NCI-H526 treated with DMSO at 0.1 percent for 48 hours (cell line): ENCODE measurements at places on chromosomes 1 and 21.

DNA sequence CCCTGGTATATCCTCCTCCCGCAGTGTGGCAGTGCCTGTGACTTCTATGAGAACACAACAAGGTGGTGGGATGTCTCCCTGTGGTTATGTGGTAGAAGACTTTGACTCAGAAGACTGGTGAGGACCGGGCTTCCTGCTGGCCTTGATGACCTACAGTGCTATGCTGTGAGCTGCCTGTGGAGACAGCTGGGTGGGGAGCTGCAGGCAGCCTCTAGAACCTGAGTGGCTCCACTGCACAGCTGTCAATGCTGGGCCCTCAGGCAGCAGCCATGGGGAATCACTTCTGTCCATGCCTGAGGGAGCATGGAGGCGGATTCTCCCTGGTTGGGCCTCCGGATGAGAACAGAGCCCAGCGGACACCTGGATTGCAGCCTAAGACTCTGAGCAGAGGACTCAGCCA is 14.9 kb downstream of the SLC1A7 start:
- no peak for DNase-seq

DNA sequence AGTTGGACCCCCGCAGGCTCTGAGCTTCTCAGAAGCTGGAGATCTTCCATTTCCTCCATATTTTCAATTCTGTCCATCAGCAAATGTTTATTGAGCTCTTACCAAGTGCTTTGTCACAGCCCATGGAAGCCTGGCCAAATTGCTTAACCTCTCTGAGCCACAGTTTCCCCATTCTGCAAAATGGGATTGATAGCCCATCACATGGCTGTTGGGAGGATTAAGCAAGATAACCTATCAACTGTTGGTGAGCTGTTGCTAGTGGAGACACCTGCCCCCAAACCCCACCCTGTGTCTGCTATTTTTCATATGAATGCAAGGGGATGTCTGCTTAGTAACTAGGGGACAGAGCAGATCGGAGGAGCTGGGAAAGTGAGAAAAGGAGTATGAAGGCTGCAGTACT is 38.3 kb downstream of the CD34 start:
- DNase-seq, result peak; percentile 67

GRCh38 chr1:182084487-182085316 is 23.2 kb upstream of the ZNF648 start:
- peak; percentile 91 for DNase-seq

DNA sequence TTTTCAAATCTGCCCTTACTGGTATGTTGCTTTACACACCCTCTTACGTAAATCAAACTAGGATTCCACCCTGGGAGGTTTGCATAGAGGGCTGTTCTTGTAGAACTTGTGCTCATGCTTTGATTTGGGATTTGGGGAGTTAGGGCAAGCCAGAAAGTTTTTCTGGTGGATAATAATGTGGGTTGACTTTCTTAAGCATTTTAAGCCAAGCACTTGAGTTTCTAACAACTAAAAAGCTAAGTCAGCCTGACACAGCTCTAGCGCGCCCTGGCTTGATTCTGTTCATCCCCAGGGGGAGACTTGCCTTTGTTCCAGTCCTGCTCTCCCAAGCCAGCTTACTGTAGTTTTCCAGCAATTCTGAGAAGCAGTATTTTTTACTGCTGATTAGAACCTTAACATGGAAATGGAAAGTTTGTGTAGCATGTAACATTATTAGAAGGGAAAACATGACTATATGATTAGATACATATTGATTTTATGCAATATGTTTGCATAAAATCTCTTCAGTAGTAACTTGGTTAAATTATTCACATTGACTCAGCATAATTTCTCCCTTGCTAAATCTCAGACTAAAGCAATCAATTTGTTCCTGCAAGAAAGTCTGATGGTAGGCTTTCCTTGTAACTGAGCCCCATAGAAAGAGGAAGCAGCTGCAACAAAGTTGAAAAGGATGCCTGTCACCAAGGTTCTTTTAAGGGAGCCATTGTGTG is 11.0 kb upstream of the PGD start:
- no peak for DNase-seq

- no peak for DNase-seq
Measured at GRCh38 chr1:215321802-215322201, 239.3 kb downstream of the KCNK2 start.

GRCh38 chr1:47031059-47031458 is 7.6 kb downstream of the CYP4X1 start:
- DNase-seq, result no peak
